Progenitor cell of endocrine pancreas (in vitro differentiated cells): ENCODE measurements at places on chromosomes 5 and 9.

GRCh38 chr9:27888661-27889295 is 315.5 kb upstream of the C9orf72 start:
- no peak for DNase-seq

- DNase-seq, result no peak
These were observed 21.7 kb upstream of the SPINK7 start for GRCh38 chr5:148290271-148291195.

GRCh38 chr5:45491368-45491767 is 204.8 kb downstream of the HCN1 start:
- DNase-seq, result no peak

DNA sequence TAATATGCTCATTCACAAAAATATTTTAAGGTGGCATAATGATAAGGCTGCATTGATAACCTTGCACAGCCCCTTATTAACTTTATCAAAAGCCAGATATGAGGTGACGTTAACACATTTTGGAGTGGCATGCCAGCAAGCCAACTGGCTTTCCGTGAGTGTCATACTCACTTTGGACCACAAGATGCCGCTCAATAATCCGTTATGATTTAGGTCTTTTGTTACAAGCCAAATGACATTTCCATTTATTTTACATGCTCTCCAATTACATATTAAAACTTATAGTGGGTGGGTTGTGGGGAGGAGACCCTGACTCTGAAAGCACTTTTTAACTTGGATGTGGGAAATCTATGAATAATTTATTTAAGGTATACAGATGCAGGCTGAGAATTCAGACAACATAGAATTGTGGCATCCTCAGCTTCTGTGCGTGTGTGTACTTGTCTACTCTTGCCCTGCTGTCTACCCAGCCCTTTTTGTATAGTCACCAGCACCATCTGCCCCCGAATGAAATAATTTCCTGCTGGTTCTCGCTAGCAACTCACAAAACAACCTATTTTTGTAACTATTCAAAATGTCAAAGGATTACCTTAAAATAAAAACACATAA is 305.1 kb downstream of the PSAT1 start:
- DNase-seq, result no peak

GRCh38 chr9:123349691-123350480 is 6.1 kb upstream of the CRB2 start:
- DNase-seq, result peak; percentile 58
